ENCODE measurements at places on chromosomes 16 and 17.

DNA sequence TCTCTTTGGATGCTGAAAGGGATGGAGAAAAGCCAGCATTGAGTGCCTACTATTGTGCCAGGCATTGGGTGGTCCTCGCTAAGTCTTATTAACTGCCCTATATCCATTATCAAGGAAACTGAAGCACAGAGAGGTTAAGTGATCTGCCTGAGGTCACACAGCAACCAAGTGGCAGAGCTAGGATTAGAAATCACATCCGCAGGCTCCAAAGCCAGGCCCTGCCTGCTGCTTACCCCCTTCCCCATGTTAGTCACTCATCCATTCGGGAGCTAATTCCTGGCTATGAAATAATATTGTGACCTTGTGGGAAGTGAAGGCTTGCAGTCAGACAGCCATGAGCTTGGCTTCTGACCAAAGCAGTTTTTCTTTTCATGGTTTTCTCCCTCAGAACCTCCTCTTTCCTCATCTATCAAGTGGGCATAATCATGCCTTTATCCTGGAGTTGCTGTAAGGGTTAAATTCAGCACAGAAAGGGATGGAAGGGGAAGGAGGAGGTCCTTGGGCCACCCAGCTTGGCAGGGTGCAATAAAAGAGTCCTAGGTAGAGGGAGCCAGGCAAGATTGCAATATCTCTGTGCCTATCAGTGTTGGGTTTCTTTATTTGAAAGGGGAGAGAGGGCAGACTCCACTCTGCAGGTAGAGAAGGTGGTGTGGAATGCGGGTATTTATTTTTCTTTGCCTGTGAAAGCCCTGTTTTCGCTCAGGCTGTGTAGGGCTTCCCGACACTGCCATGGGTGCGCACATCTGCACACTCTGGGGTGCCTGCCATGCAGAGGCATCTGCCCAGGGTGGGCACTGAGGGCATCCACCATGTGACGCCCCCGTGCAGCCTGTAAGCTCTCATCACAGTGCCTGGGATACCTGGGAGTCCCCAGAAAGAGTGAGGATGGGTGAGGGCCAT, 11.3 kb downstream of the RAI1 start:
- DNase-seq, result no peak

GRCh38 chr17:72872396-72872795, 220.1 kb downstream of the SLC39A11 start:
- no peak for DNase-seq

DNA sequence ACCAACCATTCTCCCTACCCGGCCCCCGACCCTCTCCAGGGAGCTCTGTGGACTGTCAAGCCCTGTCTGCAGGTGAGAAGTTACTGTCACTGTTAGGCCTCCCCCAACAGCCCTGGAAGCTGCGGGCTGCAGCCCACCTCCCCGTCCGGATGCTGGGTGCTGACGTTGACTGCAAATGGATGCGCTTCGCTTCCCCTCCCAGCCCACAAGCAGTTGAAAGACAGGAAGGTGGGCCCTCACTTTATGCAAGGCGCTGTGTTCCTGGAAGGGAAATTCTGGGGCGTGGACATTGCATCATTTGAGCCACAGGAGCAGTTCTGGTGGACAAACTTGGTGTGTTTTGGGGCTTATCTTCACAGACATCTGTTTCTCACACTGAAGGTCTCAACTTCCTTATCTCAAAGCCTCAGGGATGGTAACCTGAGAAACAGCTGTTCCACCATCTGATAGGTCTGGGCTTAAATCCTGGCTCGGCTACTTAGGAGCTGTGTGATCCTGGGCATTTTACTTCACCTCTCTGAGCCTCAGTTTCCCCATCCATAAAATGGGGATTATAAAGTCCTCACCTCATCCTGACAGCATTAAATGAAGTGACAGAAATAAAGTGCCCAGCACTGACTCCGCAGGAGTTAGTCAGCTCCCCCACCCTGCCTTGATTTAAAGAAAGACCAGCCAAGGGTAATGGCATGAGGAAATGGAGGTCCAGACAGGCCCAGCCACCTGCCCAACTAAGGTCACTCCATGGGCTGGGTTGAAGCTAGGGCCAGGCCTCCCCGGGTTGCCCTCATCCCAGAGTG, 4.6 kb upstream of the DRC7 start:
- DNase-seq, result no peak

GRCh38 chr17:7282752-7283321, 1.3 kb downstream of the SLC2A4 start:
- DNase-seq, result no peak
